Stimulated activated CD8-positive, alpha-beta memory T cell treated with anti-CD3 and anti-CD28 coated beads, Interleukin-4, amount 100 ng/mL, for 1 hour (primary cell): ENCODE measurements at places on chromosomes 7 and 10.

DNA sequence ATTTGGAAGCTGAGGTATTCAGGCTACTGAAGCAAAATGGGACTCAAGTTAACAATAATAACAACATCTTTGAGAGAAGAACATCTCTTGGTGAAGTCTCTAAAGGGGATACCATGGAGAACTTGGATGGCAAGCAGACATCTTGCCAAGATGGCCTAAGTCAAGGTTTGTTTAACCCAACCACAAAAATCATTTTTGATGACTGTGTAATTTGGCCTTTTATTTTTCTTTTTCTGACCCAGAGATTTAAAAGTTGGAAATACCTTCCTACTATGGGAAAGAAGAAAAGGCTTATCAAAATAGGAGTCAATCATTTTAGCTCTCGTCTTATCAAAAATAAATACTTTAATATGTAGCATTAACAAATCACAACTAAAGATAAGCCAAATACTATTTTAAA is 72.4 kb downstream of the PON1 start:
- DNase-seq: no peak

DNA sequence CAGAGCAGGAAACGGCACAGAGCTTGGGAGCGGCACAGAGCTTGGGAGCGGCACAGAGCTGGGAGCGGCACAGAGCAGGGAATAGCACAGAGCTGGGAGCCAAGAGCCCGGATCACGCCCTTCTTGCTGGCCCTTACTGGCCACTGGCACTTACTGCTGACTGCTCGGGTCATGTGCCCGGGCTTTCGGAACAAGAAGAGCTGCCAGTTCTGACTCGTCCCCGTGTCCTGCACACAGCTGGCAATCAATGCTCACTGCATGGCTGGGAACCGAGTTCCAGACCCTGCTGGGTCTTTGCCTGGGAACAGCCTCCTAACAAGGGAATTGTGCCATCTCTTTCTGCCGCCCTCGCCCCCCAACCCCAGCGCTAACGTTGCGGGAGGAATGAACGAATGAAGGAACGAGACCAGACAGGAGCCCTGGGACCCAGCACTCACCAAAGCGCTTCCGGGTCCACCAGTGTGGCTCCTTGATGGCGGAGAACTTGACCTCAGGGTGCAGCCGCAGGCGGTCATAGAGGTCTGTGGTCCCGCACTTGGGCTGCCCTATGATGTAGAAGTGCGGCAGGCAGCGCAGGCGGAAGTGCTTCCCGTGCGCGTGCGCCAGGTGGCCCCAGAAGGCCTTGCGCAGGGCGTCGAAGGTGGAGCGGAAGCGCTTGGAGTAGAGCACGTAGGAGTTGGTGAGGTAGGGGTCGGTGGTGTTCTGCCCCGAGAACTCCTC is 49.1 kb downstream of the CHST15 start:
- DNase-seq: no peak

- no peak for DNase-seq
These were observed 16.3 kb downstream of the CUBN start for GRCh38 chr10:17113346-17113745.

GRCh38 chr7:20475756-20476155 is 139.7 kb upstream of the ABCB5 start:
- DNase-seq: no peak

- no peak for DNase-seq
These were observed 307.2 kb downstream of the TCERG1L start for GRCh38 chr10:131004276-131004675.

- no peak for DNase-seq
These were observed 428.4 kb upstream of the KLF6 start for GRCh38 chr10:4213441-4213840.

DNA sequence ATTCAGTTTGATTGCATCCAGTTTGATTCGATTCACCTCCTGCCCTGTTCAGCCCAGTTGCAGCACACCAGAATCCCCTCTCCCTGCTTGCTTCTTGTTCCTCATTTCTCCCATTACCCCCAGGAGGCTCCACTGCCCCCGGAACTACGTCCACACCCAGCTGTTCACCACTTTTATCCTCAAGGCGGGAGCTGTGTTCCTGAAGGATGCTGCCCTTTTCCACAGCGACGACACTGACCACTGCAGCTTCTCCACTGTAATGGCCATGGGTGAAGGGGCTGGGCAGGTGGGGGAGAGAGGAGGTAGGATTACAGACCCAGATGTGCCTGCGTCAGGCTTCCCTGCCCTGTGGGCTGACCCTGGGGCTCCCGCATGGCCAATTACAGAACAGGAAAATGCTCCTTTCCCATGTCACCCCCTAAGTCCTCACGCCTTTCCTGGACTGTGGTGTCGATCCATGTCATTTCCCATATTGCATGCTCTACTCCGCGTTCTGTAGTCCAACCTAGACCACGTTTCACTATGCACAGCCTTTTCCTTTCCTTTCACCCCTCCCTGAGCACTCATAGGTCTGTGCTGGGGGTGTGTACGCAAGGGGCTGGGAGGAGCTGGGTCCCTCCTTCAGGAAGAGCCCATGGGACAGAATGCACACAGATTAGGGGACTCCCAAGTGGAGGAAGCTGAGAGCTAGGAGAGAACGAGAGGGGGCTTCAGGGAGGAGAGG is 8.2 kb downstream of the GHRHR start:
- no peak for DNase-seq

DNA sequence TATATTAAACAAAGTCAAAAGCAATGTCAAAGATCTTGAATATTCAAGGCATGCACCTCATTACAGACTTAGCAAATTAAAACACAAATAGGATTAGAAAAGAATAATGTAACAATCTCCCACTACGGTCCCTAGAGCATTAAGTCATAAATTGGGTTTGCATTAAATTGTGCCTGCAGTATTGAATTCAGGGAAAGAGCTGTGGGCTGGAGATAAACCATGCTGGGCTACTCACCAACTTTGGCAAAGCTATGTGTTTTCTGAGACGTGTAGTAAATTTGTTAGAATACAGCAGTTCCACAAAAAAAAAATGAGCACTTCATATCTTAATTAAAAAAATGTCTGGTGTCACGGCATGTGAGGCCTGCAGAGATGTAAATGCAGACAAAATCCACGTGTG is 241.6 kb downstream of the SNX10 start:
- no peak for DNase-seq

GRCh38 chr10:101367569-101368453 is 13.8 kb downstream of the BTRC start:
- DNase-seq: no peak

- DNase-seq: no peak
These were observed 1107.2 kb downstream of the NRG3 start for GRCh38 chr10:82982110-82982608.

DNA sequence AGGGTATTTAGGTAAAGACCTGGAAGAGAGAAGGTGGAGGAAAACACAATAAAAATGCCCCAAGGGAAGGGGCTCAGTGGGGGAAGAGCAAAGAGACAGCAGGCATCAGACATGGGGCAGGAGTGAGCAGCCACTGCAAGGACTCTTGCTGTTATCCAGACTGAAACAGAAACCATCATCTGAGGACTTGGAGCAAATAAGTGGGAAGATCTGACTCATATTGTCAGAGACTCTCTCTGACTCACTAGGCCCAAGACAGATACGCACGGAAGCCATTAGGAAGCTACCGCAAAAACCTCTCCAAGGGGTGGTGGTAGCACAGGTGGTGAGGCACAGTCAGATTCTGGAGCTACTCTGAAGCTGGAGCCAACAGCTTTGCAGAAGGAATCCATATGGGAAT is 110.7 kb downstream of the RNF32 start:
- no peak for DNase-seq

GRCh38 chr10:110207805-110208613 is 604 bp downstream of the MXI1 start:
- DNase-seq: no peak

DNA sequence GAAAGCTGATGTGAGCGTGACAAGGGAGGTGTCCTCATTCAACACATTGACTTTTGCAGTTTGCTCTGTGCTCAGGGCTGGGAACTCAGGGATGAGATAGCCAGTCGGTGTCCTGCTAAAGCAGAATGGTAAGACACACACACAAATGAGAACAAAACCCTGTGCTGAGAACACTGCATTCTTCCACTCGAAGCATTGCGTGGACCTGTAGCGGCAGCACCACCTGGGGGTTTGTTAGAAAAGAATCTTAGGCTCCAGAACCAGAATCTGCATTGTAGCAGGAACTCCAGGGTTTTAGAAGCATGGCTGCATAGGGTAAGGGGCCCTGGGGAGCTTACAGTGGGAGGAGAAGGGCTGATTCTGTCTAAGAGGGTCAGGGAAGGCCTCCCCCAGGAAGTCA is 21.5 kb upstream of the OGDHL start:
- no peak for DNase-seq

GRCh38 chr10:115052226-115052625 is 40.9 kb upstream of the ATRNL1 start:
- DNase-seq: no peak

GRCh38 chr10:491667-492424 is 197.6 kb downstream of the DIP2C start:
- DNase-seq: no peak

- DNase-seq: no peak
These were observed 744.2 kb downstream of the GRID1 start for GRCh38 chr10:85622425-85622824.

- no peak for DNase-seq
These were observed 16.1 kb downstream of the MYOF start for GRCh38 chr10:93465806-93466675.

DNA sequence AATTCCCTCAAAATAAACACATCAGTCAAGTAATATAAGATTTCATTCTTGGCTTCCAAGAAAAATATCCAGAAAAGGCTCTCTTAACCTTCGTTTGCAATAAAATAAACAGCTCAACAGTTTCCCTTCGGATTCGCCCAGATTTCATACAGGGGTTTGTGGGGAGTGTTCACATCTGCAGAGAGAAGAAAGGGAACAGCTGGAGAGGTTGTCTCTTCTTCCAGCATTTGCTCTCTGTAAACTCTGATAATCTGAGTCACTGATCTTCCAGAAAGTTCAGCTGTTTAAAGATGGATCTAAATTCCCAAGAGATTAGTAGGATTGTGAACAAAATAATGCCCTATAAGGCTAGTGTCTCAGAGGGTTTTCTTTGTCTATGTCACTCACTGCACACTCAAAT is 277.9 kb downstream of the HPSE2 start:
- DNase-seq: no peak

DNA sequence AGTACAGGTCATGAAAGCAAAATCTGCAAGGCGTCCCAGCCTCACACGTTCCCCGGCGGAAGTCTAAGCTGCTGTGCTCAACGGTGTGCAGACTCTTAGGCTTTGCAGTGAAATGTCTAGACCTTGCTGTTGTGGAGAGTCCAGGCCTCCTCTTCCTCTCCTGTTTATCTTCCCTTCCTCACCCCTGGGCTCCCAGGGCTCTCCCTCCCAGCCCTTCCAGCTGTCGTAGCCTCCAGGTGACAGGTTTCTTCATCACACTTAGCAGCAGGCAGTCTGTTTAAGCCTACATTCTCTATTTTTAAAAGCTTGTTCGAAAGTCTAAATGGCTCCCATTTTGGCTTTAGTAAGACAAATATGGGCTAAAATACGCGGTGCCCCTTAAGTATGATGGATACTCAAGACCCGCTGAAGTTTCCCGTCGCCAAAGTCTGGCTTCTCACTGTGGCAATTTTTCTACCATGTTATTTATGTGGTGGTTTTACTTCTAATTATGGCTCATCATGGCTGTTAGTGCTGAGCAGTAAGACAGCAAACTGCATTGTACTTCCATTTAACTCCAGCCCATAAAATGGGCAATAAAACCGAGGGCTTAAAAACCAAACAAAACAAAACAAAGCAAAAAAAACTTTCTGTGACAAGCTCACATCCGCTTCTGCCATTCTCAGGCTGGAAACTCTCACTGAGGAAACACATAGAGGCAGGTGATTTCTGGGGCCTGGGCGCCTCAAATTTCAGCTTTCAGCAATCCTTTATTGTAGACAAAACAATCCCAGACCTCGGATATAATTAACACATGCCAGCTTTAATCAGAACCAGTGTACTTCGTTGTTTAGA is 243.2 kb downstream of the SNX10 start:
- no peak for DNase-seq

DNA sequence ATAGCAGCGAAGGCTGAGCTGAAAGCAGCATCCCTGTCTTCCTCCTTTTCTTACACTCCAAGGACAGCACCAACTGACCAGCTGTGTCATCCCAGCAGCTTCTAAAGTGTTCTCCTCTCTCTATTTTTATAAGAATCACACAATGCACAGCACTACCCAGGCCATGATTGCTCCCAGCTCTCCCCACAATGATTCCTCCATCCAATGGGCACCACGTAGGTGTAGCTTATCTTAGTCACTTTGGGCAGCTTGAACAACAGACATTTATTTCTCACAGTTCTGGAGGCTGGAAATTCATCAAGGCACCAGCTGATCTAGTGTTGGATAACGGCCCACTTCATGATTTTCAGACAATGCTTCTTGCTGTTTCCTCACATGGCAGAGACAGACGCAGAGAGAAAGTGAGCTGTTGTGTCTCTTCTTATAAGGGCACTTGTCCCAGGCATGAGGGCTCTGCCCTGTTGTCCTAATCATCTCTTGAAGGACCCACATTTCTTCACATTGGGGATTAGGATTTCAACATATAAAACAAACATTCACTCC is 92.0 kb upstream of the CDC14C start:
- no peak for DNase-seq

DNA sequence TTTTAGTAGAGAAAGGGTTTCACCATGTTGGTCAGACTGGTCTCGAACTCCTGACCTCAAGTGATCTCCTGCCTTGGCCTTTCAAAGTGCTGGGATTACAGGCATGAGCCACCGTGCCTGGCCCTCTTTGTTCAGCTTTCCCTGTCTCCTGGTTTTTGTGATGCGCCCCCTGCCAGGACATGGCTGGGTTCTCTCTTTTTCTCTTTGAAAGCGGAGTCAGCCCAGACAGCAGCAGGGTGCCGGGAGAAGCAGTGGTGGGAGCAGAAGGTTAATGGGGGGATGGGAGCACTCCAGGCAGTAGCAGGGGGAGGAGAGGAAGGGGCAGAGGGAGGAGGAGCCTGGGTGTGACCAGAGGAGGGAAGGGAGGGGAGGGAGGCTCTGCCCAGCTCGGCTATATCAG is 1.8 kb downstream of the MUC3A start:
- DNase-seq: no peak

DNA sequence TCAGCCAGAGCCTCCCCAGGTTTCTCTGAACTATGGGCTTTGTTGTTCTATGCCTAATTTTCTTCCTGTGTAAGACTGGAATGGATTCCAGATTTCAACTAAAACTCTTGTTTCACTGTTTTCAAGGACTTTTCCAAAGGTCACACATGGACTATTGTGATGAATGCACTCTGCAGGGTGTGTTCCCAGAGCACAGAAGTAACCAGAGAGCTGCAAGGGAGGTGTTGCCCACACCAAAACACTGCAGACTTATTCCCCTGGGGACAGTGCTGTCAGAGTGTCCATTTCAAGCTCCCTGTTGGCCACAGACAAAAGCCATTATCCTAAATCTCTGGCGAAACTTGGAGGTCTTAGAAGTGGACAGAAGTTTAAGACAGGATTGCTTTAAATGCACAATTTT is 231.6 kb downstream of the TRIL start:
- DNase-seq: no peak

GRCh38 chr7:2521952-2522591 is 2.5 kb downstream of the LFNG start:
- DNase-seq: no peak

DNA sequence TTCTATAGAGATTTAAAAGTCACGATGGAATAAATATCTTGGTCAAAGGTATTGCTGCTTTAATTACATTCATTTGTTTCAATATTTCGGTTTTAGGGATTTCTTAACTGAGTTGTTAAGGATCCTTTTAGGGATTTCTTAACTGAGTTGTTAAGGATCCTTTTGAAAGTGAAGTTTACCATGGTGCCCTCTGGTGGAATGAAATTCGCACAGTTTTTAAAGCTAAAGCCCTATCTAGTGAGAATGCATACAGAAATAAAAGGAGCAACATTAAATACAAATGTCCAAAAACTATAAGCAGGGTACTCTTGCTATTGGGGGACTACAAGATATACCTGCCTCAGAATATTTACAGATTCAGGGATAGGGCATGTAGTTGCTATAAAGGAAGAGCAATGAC is 193.7 kb downstream of the RNLS start:
- no peak for DNase-seq
